ENCODE measurements at places on chromosomes 16 and 17.

- DNase-seq, result no peak
Measured at GRCh38 chr17:5826384-5826783, 242.1 kb upstream of the NLRP1 start.

DNA sequence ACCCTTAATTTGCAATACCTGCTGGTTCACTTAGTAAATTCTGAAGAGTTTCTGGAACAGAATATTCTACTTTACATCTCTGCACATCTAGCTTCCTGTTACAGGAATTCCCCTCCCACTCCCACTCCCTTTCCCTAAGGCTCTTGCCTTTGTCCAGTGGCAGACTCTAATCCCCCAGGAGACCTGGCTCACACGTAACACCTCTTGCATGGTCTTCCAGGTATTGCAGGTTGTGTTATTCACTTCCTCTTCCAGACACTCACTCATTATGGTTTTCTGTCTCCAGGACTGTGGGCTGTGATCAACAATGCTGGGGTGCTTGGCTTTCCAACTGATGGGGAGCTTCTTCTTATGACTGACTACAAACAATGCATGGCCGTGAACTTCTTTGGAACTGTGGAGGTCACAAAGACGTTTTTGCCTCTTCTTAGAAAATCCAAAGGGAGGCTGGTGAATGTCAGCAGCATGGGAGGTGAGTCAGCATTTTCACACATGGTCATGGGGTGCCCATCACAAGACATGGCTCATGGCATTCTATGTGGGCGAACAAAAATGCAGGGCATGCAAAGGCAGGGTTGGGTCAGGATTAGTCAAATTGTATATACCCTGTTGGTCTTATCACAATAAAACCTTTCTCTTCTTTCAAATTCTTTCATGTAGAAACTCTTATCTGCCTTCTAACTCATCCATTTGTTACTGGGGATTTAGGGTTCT lies 35.8 kb downstream of the HSD17B2 start:
- DNase-seq, result no peak

GRCh38 chr16:69820926-69821541 lies 58.9 kb downstream of the WWP2 start:
- no peak for DNase-seq

DNA sequence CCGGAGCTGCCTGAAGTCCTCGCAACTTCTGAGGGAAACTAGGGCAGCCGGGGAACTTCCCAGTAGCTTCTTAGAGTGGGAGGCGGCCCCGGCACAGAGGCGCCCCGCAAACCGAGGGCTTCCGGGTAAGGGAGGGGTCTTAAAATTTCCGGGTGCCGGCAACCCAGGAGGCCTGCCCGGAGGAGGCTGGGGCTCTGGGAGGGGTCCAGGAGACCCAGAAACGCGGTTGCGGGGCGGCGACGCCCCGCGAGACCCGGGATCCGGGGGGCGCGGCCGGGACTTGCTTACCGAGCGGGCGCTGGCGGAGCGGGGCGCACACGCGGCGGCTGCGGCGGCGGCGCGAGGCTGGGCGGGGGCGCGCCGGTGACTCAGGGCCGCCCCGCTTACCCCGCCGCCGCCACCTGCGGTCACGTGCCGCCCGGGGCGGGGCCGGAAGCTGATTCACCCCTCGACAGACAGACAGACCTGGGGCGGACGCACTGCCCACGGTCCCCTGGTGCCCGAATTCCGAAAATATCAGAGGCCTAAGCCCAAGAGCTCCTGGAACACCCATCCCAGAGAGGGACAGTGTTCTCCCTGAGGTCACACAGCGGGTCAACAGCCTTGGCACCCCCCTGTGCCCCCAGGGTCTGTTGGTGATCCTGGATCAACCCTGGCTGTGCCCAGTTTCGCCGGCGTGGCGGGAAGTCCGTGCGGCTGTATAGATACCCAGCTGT lies at the start of gene FAM83G:
TSS of gene FAM83G (minus strand) at position 344 of the 716 bp plus-strand sequence. CDS start 723 bp downstream, outside the sequence.
- DNase-seq, result no peak

DNA sequence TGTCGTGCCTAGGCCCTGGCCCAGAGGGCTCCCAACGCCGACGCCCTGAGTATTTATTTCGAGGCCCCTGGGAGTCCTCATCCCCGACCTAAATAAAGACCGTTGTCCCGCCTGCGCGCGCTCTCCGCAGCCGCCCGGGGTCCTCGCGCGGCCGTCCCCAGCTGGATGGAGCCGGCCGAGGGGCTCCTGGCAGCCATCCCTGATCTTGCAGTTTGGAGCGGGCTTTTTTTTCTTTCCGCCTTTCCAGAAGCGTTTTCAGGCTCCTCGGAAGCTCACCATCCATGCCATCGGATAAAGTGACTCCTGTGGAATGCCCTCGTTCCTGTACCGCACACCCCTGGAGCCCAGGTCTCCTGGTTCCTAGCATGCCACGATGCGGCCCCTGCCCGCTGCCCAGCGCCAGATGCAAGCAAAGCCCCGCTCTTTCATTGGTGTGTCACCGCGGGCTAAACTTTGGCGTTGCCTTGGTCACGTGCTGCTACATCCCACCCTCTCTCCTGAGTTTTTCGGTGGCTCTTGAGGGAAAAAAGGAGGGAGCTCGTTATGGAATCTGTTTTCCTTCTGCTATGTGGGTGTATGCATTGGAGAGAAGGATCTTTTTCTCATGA lies 716 bp downstream of the TMEM94 start:
- DNase-seq, result no peak

DNA sequence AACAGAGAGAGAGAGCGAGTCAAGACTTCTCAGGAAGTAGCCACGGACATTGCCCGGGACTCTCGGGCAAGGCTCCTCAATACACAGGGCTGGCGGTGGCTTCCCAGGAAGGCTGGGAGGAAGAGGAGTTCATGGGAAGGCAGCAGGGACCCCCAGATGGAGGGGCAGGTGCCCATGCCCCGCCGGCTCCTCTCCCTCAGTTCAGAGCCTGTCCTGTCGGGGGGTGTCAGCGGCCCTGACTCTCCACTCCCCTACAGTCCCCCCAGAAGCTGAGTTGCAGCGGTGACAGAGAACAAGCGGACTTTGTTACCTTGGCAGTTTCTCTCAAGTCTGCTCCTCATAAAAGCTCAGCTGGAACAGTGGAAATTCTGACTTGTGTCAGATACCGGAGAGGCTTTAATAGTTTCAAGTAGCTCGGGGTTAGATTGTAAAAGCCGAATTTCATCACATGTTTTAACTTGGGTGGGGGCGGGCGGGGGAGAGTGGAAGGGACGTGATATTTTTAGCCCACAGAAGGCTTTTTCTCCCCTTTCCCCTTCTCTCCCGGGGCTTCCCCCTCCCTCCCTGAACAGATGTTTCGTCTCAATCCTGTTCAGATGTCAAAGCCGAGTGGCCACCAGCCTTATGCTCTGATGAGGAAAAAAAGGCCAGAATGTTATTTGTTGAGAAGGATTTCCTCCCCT lies 65.2 kb downstream of the NKD1 start:
- DNase-seq, result no peak

GRCh38 chr16:27549464-27549745 lies 308 bp downstream of the GTF3C1 start:
- no peak for DNase-seq

DNA sequence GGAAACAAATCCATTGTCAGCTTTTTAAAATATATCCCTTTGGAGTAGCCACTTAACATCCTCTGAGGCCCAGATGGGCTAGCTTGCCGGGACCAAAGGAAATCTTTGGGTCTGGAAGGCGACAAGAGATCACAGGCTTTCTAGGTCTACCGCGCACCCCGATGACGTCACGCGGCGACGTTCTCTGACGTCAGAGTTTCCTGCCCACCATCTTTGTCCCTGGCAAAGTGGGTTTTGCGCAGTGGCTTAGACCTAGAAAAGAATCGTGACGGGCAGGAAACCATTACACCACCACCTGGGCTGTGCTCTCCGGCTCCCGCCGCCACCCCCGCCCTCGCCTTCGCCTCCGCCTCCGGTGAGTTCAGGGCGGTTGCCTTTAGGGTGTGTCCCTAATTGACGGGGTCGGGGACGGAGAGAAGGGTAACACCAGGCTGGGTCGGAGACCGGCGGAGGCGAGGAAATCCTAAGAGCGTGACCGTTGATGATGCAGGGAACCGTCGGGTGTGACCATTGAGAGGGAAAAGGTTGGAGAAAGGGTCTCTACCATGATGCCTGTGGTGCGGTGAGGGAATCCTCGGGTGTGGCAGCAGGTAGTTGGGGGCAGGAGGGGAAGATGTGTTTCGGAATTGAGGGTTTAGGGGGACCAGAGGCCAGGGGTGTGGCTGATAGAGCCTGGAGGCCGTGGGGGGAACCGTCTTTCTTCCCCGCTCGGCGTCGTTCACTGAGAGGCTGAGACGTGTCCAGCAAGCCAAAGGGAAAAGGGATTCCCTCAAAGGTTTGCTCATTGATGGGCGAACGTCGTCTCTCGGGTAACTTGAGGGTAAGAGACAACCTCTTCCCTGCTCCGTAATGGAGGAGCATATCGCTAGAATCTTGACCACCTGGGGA lies at the start of gene AP2B1:
TSS of gene AP2B1 (plus strand) at position 249 of the 888 bp plus-strand sequence. CDS start 6,709 bp downstream, outside the sequence.
- DNase-seq, result no peak

GRCh38 chr17:2239882-2240430 lies 63.6 kb downstream of the SMG6 start:
- no peak for DNase-seq

Data from cortex of kidney (tissue), 1 donor.